Stimulated activated CD4-positive, alpha-beta T cell treated with anti-CD3 and anti-CD28 coated beads, Interleukin-1b, Interleukin-23, amount 100 ng/mL, for 1 hour (primary cell): ENCODE measurements at places on chromosomes 1 and 21.

DNA sequence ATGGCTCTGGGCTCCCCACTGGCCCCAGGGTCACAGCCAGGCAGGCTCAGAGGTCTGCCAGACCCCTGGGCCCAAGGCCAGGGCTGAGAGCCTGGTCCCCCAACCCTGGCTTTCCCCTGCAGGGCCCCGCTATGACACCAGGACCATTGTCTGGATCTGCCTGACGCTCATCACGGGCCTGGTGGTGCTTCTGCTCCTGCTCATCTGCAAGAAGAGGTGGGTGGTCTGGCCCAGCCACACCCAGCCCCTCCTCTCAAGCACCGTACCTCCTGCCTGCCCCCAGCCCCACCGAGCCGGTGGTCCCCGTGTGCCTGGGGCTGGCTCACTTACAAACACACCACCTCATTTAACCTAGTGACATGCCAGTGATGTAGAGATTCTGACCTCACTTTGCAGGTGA is 31.8 kb downstream of the EPHA8 start:
- no peak for DNase-seq

GRCh38 chr1:29271724-29272123 is 35.4 kb downstream of the PTPRU start:
- no peak for DNase-seq

DNA sequence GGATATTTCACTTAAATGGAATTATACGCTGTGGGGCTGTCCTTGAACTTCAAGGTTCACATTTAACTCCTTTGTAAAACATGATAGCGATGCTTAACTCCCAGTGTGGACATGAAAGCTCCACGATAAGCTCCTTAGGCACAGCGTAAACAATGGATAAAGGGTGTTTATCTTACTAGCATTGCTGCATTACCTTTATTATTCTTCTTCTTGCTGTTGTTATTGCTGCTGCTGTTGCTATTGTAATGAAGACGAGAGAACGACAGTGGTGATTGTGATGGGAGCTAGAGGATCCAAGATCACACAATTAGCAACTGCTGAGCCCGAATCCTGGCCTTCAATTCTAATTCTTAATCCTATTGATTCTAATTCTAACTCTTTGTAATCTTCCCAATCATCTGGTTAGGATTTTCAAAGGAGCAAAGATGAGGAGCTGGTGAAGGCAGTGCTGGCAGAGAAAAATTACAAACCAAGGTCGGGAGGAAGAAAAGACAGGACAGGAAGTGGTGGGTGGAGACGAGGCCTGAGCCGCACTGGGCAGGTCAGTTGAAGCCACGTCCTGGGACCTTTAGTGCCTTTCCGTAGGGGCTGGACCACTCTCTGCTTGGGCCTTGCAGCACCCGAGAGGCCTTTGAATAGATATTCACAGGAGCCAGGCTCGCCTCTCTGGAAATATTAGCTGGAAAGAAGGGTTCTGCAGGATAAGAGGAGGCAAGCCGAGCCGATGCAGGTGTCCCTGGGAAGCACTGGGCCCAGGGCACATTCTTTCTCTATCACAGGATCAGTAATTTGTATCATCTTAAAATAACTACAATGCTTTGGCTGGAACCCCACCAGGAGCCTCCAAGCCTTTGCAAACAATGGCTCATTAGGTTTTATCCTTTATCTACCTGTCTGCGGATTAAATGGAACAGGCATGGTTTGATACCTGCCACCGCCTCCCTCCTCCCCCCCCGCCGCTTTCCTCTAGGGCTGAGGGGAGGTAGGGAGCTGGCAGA is 571.6 kb downstream of the AJAP1 start:
- DNase-seq = no peak

DNA sequence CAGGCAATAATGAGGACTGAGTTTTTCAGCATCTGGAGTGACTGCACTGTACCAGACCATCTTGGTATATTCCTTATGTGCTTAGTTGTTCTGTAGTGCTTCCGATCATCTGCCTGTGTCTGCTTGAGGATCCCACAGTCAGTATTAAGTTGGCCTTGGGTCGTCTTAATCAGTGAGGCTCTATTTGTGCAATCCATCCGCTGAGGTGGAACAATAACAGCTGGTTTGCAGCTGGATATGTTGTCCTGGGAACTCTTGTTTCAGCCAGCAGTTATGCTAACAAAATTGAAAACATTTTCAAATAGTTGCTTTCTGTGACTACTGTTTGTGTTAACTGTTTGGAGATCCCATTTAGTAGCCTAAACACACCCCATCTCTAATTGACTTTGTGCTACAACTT is 73.7 kb downstream of the LAMC1 start:
- no peak for DNase-seq

- no peak for DNase-seq
These were observed 6.6 kb downstream of the SLC2A5 start for GRCh38 chr1:9062846-9063245.

- DNase-seq = no peak
These were observed 47.8 kb downstream of the UCK2 start for GRCh38 chr1:165875171-165875570.

DNA sequence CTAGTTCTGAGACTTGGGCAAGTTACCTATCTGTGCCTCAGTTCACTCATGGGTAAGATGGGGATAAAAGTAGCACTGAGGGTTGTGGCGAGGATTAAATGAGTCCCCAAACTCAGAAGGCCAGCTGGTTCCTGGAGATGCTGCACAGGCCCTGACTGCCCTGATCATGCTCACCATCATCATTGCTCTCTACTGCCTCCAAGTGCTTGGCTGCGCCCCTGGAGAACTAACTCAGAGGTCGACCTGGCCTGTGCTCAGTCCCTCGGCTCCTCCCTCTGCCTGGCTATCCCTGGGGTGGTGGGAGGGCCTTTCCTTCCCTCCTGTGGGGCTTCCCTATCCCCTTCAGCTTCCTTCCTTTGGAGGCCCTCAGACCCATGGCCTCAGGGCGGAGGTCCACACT is 5.6 kb downstream of the SLC5A9 start:
- no peak for DNase-seq

DNA sequence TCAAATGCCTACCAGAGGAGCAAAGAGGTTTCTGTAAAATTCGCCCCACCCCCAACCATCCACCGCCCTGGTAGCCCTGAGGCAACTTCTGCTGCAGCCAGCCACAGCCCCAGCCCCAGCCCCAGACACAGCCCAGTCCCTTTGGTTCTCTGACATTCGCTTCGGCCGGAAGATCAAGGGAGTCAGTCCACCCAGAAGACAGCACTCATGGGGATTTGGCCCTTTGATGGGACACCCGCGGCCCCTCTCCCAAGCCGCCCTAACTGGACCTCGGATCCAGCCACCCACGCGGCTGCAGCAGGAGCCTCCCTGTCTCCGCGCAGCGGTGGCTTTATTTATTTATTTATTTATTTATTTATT is 3881.0 kb downstream of the SRGAP2C start:
- no peak for DNase-seq

GRCh38 chr1:181817091-181817490 is 244.4 kb downstream of the ZNF648 start:
- DNase-seq = no peak

- DNase-seq = no peak
These were observed 15.2 kb downstream of the RIPK4 start for GRCh38 chr21:41751611-41752011.

GRCh38 chr21:42621819-42622177 is 31.6 kb upstream of the PDE9A start:
- DNase-seq = no peak

DNA sequence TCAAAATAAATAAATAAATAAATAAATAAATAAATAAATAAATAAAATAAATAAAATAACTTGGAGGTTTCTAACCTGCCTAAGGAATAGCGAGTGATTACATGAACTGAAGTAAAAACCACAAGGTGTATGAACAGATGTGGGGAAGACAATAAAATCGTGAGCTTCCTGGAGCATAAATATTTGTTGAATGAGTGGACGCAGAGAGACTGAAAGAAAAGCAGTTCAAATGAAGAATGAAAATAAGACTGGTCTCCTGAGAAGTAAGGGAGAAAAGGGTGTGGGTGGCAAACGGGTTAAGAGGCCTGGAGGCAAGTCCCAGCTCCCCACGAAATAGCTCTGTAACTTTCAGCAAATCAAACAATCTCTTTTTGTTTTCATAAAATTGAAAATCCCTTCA is 33.6 kb downstream of the CHML start:
- DNase-seq = no peak

DNA sequence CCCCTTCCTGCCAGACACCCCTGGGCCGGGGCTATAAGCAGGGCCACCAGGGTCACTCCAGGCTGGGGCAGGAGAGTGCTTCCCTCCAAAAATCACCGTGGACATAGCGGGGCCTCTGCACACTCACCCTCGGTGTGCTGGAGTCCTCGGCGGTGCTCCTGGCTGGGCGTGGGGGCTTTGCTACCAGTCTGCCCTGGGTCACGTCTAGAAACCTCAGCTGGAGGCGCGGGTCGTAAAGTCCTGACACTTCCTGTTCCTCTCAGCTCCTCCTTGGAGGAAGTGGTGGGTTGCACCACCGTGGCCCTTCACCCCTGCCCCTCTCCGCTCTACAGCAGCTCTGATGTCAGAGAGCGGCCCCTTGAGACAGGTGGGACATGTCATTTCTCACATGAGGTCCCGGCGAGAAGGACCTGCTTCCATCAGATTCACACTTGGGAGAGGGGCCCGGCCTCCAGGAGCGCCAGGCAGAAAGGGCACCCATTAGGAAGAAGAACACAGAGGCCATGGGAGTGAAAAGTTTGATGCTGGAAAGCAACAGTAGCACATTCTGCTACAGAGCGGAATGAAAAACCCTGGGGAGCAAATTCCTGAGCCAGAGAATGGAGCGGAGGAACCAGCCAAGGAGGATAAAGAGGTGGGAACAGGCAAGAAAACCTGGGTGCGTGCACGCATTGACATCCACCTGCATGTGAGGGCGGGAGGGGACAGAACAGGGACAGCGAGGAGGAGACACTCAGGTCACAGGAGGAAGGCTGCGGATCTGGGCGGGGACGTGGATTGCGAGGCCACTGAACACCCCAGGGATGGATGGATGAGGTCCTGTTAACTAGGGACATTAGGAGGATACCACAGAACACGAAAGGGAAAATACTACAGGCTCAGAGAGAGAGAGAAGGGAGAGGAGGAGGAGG is at the start of gene ITGB2:
TSS of gene ITGB2 (minus strand) at position 206 of the 911 bp plus-strand sequence. CDS start 10,117 bp downstream, outside the sequence.
- no peak for DNase-seq

GRCh38 chr1:225774281-225775147 is 3.1 kb upstream of the SRP9 start:
- DNase-seq = no peak

GRCh38 chr1:38082769-38083263 is 36.2 kb upstream of the POU3F1 start:
- no peak for DNase-seq

- DNase-seq = no peak
These were observed 15.8 kb downstream of the SYNJ1 start for GRCh38 chr21:32712043-32712442.

DNA sequence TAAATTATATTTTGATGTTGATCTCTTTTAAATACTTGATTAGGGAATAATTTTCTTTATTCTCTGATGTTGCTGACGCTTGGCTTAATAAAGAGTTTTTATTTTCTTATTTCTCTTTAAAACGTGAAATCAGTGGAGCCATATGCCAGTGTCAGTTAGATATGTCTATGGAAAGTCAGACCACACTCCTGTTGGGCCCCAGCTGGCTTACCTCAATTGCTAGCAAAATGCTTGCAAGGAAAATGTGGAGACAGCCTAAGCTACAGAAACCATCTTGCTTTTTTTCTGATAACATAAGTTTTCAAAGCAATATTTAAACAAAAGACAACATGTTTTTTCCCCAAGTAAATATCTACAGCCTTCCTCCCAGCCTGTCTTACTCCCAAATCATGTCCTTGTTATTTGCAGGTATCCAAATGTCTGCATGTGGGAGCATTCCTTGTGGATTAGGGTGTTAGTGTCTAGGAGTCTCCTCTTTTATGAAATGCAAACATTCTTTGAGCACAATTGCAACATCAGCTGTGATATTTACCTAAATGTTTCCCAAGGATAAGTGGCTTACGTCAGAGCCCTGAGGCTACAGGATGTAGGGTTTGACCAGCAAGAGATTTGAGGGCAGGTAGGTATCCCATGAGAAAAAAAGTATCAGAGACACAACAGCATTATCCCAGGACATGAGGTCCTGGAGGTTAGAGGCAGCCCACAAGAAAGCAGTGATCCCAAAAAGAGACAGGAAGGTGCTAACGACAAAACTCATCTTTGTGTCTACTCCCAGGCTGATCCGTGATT is 117.2 kb upstream of the KCNJ15 start:
- no peak for DNase-seq

DNA sequence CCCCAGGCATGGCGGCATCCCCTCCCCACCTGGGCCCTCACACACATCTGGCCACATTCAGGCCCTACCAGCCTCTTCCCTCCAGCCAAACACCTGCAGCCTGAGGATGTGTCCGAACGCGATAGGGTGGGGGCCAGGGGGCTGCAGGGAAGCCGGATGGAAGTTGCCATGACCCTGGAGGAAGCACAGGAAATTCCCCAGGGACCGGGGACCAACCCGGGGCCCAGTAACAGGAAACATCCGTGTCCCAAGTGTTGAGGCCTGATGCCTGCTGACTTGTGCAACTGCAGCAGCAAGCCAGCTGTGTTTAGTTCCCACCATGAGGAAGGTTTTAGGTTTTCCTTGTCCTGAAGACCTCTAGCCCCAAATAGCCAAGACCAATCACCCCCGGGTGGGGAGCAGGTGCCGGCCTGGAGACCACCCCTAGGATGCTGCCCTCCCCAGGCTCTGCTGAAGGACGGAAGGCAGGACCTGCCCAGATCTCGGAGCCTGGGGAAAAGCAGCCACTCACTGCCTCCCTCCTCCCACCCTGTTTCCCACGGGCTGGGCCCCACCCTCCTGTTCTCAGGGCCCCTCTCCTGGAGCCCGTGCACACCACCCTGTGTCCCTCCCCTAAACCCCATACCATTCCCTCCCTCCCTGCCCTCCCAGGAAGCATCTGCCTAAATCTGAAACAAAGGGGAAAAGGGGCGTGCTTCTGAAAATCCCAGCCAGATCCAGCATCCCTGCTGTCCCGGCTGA is 29.8 kb downstream of the MEGF6 start:
- DNase-seq = no peak

- DNase-seq = no peak
These were observed 25.7 kb downstream of the AKNAD1 start for GRCh38 chr1:108831225-108831624.

DNA sequence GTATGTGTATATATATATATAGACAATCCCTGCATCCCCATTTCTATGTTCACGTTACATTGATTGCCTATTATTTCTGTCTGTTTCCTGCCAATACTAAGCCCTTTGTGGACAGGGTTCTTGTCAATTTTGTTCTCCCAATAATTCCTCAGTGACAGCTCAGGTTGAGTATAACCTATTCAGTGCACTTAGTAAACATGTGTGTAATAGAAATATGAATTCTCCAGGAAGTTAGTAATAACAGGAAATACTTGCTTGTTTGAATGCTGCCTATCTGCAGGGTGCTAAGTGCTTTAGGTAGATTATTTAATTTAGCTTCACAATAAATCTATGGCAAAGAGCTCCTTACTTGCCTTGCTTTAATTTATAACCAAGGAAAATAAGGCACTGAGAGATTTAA is 52.8 kb upstream of the PTGFR start:
- DNase-seq = no peak
